ENCODE measurements at places on chromosomes 3 and 15. TPM values are rescaled to one million over a fixed set of nuclear protein-coding genes. Genes with fewer than 3 reads are reported as not detected.

The SPATA12 gene
- total RNA-seq: not detected

The LRRC2 gene
- total RNA-seq: not detected

The EAF2 gene
- 14.8 TPM for total RNA-seq

The CCDC33 gene
- total RNA-seq: not detected

The TOP2B gene
- 134 TPM for total RNA-seq

The CYP8B1 gene
- not detected for total RNA-seq

The KNL1 gene
- 33.1 TPM for total RNA-seq

The CASR gene
- total RNA-seq: 0.19 TPM

The C3orf49 gene
- total RNA-seq: not detected

The LDHAL6B gene
- not detected for total RNA-seq

The SAMMSON gene
- total RNA-seq: not detected

The ITIH3 gene
- not detected for total RNA-seq

The KIF15 gene
- 45.1 TPM for total RNA-seq

The P3H2 gene
- total RNA-seq: not detected

The STRC gene
- 0.57 TPM for total RNA-seq

The BOC gene
- total RNA-seq: not detected

The GPR156 gene
- total RNA-seq: not detected

The WNT7A gene
- total RNA-seq: 0.29 TPM

The HTR3E gene
- total RNA-seq: not detected

The ZBTB47 gene
- 1.0 TPM for total RNA-seq

The CTXN2 gene
- not detected for total RNA-seq

The NLGN1 gene
- total RNA-seq: not detected
